ENCODE measurements at places on chromosomes 1 and 21.

DNA sequence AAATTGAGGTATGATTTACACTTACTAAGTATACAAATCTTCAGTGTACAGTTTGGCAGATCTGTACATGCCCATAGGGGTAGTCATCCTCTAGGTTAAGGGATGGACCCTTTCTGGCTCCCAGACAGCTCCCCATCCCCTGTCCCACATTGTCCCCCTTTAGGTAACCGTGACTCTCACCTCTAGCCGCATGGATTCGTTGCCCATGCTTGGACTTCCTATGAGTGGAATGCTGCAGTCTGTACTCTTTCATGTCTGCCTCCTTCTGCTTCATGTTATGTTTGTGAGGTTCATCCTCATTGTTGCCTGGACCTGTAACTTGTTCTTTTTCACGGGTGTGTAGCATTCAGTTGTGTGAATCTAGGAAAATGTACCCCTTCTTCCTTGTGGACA is 20.3 kb downstream of the SLC37A1 start:
- DNase-seq: no peak

DNA sequence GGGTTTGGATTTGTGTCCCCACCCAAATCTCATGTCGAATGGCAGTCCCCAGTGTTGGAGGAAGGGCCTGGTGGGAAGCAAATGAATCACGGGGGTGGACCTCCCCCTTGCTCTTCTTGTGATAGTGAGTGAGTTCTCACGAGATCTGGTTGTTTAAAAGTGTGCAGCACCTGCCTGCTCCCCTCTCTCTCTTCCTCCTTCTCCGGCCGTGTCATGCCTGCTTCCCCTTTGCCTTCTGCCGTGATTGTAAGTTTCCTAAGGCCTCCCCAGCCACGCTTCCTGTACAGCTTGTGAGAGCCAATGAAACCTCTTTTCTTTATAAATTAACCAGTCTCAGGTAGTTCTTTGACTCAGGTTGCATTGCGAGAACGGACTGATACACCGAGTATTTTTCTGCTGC is 15.9 kb downstream of the CLDN14 start:
- DNase-seq: no peak

GRCh38 chr1:176517484-176517883 is 54.5 kb downstream of the PAPPA2 start:
- no peak for DNase-seq

DNA sequence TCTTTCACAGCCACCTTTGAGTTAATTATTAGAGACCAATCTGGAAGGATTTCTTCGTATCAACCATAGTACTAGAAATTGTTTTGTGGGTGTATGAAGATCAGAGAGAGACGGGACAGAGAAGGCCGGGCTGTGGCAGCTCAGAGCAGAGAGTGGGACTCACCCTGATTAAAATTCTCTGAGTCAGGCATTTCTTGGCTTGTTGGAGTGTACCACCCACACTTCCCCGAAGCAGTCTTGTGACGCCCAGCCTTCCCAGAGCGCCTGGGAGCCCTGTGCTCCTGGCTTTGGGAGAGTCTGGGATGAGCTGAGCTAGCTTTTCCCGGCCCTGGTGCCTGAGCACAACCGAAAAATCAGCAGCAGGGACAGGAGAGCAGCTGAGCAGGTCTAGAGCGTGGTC is 19.4 kb downstream of the PLEKHM2 start:
- DNase-seq: peak; percentile 93

GRCh38 chr1:174912264-174912663 is 87.5 kb upstream of the CACYBP start:
- DNase-seq: no peak

GRCh38 chr1:215557992-215558626 is 9.0 kb upstream of the KCTD3 start:
- no peak for DNase-seq

- peak; percentile 51 for DNase-seq
Observed at GRCh38 chr1:230509281-230509977, 83.3 kb upstream of the PGBD5 start.

GRCh38 chr1:67850611-67851075 is 17.4 kb upstream of the GNG12 start:
- DNase-seq: peak; percentile 90

DNA sequence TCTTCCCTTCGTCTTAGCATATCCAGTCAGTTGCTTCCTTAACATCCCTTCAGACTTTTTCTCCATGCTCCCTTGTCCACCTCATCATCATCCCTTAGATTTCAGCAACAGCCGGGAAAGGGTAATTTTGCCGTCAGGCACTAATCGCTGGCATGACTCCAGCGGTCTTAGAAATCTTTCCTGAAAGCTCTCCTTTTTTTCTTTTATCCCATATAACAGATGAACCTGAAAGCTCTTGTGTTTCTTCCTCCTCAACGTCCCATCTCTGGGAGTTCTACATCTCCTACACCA is 10.4 kb upstream of the BOLA1 start:
- DNase-seq: peak; percentile 65

GRCh38 chr1:247551721-247552120 is 2.8 kb downstream of the GCSAML start:
- DNase-seq: peak; percentile 14

DNA sequence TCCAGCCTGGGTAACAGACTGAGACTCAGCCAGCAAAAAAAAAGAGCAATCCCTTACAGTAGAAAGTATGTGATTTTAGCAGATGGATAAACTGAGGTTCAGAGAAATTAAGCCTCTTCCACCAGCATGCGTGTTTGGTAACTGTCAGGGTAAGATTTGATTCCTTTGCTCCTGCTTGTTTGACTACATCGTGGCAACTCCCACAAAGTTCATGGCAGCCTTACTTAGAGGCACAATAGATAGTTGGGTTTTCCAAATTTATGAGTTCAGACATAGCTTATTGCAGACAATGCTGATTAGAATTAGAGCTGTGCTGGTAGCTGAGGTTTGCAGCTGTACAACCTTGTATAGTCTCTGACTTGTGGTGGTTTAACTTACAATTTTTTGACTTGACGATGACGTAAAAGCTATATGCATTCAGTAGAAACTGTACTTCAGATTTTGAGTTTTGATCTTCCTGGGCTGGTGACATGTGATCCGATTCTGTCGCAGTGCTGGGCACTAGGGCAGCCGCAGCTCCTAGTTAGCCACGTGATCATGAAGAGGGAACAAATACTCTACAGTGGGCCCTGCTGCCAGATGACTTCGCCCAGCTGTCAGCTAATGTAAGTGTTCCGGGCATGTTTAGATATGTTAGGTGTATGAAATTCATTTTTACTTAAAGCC is 167.8 kb downstream of the DHRS3 start:
- no peak for DNase-seq

DNA sequence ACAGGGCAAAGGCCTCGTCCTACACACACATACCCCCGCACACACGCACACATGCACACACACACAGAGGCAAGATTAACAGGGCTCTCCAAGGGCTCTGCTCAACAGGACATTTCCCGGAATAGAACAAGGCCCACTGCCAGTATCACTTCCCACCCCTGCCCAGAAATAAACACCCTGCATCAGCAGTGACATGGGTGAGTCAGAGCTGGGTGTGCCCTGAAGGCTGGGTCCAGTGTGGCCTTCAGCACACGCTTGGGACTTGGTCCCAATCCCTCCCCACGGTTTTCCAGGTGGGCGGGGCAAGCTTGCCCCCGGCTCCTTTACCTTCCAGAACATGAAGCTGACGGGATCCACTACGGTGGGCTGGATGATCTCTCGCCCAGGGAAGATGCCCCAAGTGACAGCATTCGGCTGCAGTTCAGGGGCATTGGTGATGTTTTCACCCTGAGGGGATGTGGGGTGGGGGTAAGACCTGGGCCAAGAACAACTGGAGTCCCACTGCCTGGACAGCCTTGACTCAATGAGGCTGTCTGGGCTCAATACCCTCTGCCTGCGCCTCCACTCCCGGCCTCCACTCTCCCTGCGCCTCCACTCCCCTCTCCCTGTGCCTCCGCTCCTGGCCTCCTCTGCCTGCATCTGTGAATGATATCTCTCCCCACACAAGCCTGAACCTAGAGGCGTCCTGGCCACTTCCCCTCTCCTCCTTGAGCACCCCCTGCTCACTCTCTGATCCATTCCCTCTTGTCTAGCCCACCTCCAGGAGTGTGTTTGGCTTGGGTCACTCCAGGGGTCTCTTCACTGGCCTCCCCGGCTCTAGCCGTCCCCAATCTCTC is 14.7 kb downstream of the MTHFR start:
- DNase-seq: peak; percentile 98

GRCh38 chr1:21749859-21750468 is 33.0 kb downstream of the USP48 start:
- no peak for DNase-seq

DNA sequence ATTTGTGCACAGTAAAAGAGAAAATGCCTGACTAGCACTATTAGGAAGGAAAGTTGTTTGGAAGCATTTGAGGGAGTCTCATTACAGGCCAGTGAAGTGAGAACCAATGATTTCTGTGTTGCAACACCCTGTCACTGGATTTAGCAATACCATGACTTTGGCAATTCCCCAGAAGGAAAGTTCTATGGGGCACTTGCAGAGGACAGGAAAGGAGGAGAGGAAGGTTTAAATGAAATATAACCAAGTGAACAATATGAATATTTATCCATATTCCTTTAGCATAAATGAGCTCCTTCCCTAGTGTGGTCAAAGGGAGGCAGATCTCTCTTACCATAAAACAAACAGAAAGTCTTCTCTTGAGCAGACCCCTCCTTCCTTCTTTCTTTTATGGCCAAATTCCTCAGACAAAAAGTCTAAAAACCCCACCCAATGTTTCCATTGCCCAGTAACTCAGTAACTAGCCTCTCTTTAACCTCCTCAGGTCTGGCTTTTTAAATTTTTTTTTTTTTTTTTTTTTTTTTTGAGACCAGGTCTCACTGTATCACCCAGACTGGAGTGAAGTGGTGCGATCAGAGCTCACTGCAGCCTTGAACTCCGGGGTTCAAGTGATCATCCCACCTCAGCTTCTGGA is 5.5 kb downstream of the TLR5 start:
- DNase-seq: peak; percentile 90

GRCh38 chr1:160410406-160411005 is 10.1 kb downstream of the VANGL2 start:
- DNase-seq: peak; percentile 48

DNA sequence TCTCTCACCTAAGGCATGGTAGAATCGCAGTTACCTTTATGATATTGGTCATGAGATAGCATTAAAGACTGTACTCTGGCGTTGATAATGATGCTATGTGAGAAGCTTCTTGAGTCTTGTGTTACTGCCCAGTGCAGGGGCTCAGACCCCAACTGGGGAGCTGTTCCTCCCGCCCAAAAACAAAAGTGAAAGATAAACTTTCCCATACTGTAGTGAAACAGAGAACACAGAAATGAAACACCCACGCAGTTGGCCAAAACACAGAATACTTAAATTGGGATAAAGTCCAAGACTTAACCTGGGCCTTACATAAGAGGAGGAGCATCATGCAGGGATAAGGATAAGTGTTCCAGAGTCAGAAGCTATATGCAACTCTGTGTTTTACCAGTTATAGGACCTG is 130.6 kb downstream of the HHIPL2 start:
- DNase-seq: no peak

- no peak for DNase-seq
Observed at GRCh38 chr1:164563721-164564360, 4.9 kb downstream of the PBX1 start.

DNA sequence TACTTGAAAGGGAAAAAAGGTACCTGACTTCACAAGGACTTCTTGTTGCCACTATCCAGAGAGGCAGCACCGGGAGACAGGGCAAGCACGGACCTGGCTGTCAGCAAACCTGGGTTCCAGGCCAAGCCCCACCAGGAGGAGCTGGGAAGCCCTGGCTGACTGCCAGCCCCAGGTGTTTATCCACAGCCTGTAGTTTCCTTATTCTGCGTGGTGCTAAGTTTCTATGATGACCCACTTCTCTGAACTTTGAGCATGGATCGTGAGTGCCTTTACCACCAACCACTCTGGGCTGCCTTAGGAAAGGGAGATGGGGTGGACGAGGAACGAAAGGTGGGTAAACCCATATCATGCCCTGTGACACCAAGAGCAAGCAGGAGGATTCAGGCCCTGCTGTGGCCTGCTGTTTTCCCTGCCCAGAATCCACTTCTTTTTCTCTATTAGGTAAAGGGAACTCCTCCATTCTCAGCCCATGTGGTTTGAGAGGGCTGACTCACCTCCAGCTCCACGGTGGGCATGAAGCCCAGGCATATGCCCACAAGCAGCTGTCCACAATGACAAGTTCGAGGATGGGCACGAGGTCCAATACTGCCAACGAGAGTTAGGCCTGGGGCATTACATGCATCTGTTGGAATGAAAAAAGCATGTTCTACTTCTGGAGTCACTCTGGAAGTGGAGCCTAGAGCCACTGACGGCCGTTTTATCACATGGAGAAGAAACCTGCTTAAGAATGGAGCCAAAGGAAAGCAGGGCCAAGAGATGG is 20.3 kb downstream of the TSPAN2 start:
- DNase-seq: no peak

DNA sequence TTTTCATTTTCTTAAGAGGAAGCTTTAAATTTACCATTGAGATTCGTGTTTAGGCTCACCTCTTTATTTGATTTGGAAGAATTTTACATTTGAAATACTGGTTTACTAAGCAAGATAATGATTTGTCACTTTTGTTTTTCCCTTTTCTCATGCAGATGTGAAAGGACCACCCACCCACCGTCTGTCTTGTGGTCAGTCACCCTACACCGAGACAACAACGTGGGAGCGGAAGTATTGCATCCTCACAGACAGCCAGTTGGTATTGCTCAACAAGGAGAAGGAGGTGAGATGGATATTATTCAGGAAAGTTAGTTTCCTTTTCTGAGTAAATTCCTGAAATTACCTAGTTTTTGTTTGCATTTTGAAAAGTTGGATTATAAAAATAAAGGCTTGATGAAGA is 189.5 kb downstream of the RASAL2 start:
- DNase-seq: peak; percentile 86

DNA sequence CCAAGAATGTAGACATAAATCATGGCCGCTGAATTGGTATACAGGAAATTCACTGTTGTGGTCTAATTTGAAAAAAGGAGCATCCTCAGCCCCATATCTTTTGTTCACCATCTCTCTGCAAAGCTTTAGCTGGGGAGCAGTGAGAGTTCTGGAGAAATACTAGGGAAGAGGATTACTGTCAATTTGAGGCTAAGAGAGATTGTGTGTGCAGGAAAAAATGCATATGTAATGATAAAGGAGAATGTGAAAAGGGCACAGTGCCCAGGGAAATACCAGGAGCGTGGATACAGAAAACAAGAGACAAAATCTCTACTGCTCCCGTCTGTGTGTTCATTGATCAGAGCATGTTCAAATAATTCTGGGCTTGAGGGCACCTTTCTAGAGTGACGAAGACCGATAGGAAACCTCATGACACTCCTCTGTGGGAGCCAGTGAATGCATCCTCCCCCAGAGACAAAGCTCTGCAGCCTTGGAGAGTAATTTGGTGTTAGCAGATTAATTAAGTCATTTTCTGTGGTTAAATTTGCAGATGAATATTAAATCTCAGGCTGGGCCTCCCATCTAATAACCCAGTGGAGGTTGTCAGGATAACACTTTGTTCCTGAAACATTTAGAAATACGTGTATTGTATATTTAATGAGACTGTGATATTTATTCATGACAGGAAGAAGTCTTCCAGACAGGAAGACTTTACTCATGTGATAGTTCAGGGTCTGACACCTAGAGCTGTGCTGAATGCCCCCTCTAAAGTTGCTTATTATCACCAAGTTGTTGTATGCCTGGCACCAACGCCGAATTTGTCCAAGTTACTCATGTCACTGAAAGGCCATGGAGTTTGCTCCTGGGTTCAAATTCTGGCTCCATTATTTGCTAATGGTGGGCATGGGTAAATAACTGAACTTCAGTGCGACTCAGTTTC is 287.3 kb upstream of the SGIP1 start:
- DNase-seq: peak; percentile 33
